ENCODE measurements at places on chromosomes 12 and 14.

GRCh38 chr12:75666939-75667334 is 155.5 kb upstream of the KRR1 start:
- no peak for DNase-seq

DNA sequence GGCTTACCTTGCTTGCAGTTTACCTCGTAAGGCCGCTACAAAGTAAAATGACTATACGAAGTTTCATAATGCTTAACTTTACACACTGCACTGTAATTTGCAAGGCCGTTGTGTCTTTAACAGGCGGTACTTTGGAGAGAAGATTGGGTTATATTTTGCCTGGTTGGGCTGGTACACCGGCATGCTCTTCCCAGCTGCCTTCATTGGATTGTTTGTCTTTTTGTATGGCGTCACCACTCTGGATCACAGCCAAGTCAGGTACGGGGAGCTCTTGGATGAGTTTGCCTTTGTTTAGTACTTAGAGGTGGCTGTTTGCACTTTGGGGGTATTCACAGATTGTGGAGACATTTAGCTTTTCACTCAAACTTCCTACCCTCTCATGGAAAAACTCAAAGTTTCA is 167.8 kb downstream of the SLC5A8 start:
- DNase-seq = no peak

DNA sequence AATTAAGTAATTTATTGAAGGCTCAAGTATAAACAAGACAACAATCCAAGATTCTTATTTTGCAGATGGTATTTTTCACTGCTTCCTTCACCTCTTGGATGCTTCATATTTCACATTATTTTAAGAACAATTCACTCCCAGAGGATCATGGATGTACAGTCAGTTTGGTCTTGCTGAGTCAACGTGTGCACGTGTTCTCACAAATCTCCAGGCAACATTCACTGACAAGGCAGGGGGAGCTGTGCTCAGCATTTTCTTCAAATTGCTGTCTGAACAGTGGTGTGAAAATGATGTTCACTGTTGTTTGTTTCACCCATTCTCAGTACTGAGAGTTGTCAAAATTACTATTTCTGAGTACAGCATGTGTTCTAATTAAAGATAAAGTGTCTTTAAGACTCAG is 118.3 kb upstream of the SLC38A4 start:
- DNase-seq = no peak

DNA sequence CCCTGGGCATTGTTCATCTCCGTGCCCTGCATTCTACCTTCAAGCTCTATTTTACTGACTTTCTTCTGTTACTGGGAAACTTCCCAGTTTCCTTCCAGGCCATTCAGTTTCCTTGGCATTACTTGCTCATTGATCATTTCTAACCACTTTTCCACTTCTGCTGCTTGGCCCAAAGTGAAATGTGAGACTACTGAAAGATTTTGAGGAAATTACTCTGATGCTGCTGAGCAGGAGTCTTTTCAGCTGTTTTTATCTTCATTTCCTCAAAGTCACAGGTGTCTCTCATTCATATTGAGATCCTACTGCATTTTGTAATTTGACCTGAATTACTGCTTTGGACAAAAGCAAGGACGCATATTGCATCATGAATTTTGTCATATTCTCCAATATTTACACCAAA is 26.4 kb upstream of the DBX2 start:
- DNase-seq = no peak

DNA sequence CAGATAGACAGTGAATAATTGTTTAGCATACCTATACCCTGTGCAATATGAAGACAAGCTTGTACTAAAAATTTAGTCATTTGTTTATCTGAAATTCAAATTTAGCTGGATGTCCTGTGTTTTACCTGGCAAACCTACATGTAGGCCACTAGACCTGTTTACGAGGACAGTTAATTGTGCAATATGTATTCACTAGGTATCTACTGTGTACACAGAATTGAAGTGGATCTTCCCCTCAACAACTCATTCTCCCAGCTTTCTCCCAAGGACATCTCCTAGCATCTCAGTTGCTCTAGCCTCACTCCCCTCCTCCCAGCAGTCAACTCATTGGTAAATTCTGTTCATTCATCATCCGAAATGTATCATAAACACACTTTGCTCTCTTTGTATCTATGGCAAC is 25.3 kb downstream of the AK7 start:
- DNase-seq = no peak

- DNase-seq = no peak
Measured at GRCh38 chr12:89253488-89253887, 98.8 kb downstream of the DUSP6 start.

DNA sequence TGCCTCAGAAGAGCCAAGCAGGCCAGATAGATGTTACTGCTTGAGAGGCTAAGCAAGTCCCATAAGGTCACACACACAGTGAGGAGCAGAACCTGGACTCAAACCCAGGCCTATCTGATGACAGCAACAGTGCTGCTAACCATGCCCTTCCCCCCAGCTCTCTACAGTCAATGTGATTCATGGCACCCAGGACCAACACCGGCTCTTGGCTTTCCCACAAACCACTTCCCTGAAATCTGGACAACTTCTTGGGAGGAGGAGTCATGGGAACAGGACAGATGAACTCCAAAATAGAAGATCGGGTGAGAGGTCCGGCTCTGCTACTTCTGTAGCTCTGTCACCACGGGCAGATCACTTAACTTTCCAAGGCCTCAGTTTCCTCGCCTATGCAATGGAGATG is 716 bp upstream of the PTGDR start:
- DNase-seq = no peak
